AG20443 (cell line): ENCODE measurements at places on chromosomes 16 and 17.

GRCh38 chr16:89502081-89502843, 5.9 kb upstream of the SPG7 start:
- DNase-seq = no peak

DNA sequence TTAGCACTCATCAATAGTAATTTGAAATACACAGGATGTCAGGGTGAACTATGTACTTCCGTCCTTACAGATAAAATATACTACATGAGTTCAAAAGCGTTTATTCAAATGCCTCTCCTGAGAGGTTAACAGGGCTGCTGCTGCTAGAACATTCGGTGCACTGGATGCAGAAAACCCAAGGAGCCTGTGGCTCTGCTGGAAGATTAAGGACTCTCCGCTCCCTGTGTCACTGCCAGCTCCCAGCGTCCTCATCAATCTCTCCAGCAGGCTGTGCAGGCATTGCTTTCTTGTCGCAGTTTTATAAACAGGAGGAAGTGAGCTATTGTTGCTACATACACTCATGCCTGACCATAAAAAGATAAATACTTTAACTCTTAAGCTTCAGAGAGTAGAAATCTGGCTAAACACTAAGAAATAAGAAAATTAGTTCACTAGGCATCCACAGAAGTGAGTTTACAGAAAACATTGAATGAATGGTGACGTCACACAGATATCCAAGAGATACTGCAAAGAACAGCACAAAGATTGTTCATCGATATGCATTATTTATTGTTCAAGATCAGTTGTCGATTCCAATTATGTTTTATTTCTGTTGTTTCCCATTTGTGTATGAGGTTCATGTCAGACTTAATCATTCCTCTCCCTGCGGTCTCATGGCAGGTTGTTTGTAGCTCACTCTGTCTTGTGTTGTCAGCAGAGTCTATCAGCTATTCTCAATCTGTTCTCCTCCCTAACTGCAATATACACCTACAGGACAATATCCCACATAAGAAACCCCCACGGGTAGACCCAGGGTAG, 127.9 kb upstream of the MON1B start:
- DNase-seq = no peak

GRCh38 chr17:76844485-76844829, 23.7 kb upstream of the MGAT5B start:
- no peak for DNase-seq

GRCh38 chr16:80046261-80046660, 445.7 kb upstream of the MAF start:
- DNase-seq = no peak

DNA sequence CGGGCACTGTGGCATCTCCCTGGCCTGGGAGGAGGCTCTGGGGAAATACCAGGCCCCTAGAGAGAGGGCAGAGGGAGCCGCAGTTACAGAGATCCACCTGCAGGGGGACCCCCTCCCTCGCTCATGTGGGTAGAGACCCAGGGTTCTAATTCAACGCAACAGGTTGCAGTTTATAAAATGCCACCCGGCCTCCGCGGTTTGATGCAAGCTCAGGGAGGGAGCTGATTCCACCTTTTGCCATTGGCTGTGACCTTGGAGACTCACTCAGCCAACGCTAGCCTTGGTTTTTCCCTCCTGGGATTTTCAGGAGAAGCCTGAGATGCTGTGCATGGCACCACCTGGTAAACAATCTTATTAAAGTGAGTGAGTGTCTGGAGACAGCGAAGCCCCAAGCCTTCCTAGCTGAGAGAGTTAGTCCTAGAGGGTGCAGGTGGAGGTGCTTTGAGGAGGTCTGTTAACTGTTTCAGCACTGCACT, 12.1 kb downstream of the TTLL6 start:
- DNase-seq = peak; percentile 84

GRCh38 chr17:7222972-7223292, 3.2 kb downstream of the ACADVL start:
- DNase-seq = no peak

- DNase-seq = no peak
Observed at GRCh38 chr17:6092182-6092902, 22.2 kb downstream of the WSCD1 start.

DNA sequence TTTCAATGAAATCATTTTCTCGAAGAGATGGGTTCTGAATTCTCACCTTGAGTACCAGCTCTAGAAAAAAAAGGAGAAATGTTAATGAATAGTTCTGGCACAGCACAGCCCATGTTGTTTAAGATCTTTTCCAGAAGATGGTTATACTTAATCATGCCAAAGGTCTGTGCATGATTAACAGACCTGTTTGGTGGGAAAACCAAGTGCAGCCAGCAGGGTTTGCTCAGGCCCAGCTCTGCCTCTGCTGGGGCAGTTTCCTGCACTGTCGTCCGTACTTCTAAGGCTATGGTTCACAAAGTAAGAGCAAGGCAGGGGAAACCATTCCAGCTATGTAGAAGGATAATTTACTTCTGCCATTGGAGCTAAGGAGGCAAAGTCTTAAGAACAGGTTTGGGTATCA, 10.7 kb downstream of the ANKRD40 start:
- no peak for DNase-seq

GRCh38 chr16:88922114-88922825, 54.7 kb downstream of the CBFA2T3 start:
- peak; percentile 93 for DNase-seq

DNA sequence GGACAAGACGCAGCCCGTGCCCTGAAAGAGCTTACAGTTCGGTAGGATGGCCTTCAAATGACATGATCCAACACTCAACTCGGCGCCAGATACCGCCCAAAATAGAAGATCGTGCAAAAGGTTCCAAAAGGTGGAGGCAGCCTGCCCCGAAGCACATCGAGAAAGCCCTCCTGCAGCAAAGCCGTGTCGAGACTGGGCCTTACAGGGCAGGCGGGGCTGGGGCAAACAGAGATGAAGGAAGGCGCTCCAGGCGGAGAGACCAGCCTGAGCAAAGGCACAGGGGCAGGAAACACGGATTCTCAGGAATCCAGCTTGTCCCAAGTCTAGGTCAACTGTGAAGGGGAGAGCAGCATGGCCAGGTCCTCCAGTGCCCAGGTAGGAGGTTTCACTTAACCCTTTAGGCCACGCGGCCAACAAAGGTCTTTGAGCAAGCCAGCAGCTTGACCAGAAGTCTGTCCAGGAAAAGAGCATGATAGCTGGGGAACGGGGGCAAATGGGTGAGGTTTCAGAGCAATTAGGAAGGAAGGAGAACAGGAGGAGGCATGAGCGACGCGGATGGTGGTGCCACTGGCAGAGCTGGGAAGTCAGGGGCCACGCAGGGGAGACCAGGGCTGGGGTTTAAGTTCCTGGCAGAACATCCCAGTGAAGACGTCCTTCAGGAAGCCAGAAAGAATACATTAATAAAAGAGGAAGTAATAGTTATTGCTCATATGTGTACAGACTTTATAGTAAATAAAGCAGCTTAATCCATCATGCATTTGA, 21.2 kb upstream of the EIF1 start:
- no peak for DNase-seq

- DNase-seq = peak; percentile 71
Observed at GRCh38 chr16:69513180-69513966, 52.4 kb upstream of the NFAT5 start.

DNA sequence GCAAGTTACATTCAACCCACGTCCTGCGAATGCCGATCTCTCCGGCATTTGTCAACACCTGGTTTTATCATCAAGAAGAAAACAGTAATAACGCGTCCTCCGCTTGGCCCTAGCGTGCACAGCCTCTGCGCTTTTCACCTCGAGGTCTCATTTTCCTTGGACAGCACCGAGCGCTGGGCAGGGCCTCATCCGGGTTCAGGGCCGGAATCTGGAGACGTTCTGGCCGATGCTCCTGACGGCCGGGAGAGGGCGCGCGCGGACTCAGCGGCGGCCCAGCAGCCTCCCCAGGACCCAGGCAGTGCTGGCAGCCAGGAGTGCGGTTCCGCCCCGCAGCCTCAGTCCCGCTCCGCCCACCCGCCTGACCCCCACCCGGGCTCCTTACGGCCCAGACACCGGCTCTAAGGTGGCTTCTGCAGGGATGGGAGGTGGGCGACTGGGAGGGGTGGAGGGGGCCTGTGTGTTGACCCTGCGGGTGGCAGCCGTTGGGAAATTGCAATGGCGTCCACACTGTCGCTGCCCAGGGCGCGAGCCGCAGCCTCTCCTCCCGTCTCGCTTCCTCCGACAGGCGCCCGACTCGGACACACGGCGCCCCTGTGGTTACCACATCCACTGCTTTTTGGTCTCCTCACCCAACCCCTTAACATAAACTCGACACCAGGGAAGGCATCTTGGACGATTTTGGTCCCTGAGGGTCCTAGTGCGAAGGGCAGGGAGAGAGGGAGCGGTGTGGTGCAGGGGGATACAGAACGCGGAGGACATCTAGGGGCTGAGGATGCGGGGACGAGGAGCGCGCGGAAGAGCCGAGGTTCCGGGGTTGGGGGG, 7.4 kb upstream of the FLYWCH1 start:
- peak; percentile 90 for DNase-seq

GRCh38 chr16:54480429-54480828, 193.8 kb upstream of the IRX3 start:
- no peak for DNase-seq

DNA sequence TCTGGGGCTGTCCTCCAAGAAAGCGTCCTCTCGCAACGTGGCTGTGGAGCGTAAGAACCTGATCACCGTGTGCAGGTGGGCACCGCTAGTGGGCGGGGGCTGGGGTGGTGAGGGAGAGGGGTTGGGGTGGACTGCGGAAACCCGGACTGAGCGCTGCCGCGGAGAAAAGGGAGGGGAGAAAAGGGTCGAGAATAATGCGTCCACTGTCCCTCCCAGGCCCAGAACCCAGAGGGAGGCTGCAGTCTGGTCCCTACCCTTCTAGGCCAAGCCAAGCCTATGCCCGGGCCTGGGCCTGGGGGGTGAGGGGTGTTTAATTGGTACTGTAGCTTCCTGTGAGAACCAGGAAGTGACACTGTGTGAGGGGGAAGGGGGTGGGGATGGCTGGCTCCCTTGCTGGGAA, 464 bp downstream of the RUNDC3A start:
- no peak for DNase-seq

GRCh38 chr16:1188432-1189189, 35.7 kb downstream of the CACNA1H start:
- DNase-seq = peak; percentile 85

DNA sequence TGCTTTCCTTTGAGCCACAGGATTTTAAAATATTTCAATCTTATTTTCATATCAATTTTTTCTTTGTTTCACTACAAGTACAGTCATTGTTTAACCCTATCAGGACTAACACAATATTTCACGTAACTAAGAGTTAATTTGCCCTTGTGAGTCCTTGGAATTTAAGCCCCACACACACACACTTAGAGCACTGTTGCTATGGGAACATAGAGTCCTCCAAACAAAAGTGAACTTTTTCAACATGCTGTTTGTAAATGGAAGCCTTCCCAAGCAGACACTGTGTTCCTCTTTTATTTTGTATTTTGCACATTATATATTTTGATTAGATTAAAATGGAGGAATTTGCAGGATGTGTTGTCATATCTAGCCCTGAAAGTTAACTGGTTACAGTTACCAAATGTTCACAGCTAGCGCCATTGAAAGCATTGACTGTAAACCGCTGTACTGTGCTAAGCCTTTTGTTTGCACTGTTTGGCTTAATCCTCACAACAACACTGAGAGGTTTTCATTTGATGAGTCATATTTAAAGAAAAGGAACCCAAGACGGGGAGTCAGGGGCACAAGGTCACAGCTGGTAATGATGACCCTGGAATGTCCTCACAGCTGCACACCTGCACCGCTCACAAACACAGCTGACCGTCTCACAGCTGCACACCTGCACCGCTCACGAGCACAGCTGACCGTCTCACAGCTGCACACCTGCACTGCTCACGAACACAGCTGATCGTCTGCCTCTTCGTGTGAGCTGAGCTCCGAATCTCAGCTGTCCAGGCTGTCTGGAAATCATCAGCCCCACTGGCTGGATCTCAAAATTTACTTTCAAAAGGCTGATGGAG, 6.3 kb downstream of the HSBP1 start:
- DNase-seq = peak; percentile 62

GRCh38 chr17:45108595-45109521, 23.5 kb downstream of the PLCD3 start:
- DNase-seq = no peak

DNA sequence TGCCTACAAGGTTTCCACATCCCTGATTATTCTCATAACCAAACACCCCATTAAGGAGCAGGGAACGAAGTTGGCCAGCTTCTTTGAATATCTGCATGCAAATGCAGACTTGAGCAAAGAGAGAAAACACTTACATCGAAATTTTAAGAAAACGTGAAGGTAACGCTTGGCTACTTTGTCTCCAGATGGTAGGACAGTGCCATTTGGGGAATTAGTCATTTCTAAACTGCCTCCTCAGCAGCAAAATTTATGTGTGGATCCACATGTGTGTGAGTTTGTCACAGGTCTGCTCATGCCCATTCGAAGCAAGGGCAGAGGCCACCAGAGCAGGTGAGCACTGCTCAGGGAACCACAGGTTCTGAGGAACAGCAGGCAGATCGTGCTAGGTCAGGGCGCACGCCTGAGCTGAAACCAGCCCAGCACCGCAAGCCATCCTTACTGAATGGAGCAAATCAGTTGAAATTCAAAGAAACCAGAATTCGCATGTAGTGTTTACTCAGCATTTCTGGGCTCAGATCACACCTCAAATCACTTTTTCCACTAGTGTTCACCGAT, 80.1 kb downstream of the SOCS1 start:
- DNase-seq = no peak

- no peak for DNase-seq
Observed at GRCh38 chr17:56838687-56839086, 4.7 kb downstream of the DGKE start.

GRCh38 chr17:43667947-43668348, 6.2 kb upstream of the MEOX1 start:
- peak; percentile 53 for DNase-seq

DNA sequence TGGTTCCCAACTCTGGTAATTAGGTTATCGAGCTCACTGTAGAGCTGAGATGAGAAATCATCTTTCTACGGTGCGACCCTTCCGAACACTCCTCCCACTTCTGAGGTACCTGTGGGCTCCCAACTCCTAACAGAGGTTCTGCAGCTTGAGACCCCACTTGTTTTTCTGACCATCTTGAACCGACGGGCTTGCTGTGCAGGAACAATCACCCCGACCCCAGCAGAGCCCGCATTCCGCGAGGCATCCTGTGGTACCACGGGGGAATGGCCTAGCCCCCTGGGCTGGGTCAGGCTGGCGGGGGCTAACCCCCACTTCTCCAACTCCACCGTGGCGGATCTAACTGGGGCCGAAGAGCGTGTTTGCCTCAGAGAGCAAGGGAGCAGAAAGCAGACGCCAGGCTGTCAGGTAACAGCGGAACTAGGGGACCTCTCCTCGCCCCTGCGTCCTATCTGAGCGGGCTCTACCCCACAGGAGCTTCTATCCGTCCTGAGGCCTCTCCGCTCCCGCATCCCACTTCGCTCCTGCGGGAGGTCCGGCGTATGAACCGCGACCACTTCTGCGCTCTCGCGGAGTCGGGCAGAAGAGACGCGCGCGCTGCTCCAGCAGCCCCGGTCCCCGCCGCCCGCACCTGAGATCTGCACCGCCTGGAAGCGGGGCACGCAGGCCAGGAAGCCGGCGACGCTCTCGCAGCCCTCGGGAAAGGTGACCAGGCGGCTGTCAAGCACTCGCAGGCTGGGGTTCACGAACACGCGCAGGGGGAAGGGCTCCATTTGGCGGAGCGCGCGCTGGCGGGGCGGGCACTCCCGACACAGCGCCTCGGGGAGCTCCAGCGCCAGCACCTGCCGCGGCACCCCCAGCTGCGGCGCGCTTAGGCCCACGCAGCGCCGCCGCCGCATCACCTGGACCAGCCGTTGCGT, 761 bp downstream of the PDF start:
- DNase-seq = peak; percentile 49
